ENCODE measurements at places on chromosomes 11 and 22.

GRCh38 chr11:827146-827896 is 398 bp upstream of the CRACR2B start:
- no peak for DNase-seq

DNA sequence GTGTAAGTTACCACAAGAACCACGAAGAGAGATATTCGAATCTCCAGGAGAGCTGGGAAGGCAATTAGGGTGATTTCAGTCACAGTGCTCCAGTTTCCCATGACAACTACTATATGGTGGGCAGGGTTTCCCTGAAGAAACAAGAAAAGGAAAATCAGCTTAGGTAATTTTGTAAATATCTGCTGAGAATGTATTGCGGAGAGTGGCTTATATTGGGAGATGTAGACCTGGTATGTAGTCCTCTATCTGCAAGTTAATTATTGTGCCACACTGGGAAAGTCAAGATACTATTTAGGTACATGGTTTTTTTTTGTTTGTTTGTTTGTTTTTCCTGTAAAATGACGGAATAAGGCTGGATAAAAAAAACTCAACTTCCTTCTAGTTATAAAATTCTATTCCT is at the start of gene OR6M1:
TSS of gene OR6M1 (minus strand) at position 101 of the 400 bp plus-strand sequence. CDS start at position 101, 0 bp downstream.
- no peak for DNase-seq

- DNase-seq, result no peak
These were observed 119.1 kb downstream of the RRM1 start for GRCh38 chr11:4213746-4214145.

DNA sequence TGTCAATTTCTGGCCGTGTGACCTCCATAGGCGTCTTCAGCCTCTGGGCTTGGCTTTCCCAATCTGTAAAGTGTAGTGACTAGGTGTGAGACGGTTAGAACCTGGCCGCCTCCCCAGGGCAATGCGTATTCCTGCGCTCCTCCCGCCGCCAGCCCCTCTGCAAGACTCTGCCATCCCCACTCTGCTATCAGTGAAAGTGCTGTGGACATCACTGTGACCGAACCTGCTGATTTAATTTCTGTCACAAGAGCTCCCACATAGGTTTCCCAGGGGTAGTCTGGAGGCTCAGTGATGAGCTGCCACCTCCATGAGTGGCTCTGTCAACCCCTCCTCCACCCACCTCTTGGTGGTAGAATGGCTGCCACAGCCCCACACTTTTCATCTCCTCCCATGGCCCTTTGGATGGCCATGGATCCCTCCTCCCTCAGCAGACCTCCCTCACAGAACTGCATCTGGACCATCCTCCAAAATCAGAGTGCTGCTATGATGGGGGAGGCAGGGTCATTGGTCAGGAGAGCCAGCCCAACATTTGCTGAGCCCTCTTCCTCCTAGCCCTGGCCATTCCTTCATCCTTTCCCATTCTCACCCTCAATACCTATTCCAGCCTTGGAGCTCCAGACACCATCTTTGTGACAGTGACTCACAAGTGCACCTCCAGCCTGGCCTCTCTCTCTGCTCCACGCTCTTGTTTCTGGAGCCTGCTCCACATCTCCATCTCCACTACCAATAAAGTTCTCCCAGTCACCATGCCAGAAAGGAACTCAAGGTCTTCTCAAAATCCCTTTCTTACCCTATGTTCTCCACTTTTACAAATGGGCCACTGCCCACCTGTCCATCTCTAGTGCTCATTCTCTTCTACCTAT is 1.5 kb upstream of the GSC2 start:
- no peak for DNase-seq

DNA sequence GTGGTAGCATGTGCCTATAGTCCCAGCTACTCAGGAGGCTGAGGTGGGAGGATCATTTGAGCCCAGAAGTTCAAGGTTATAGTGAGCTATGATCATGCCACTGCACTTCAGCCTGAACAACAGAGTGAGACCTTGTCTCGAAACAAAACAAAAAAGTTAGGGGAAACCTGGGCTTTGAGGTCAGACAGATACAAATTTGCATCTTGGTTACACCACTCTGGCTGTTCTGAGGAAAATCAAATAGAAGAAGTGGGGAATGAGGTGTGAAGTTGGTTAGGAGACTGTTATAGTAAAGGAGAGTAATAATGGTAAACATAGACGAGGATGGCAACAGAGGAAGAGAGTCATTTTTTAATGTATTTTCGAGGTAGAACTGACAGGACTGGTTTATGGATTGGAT is 62.6 kb downstream of the PPME1 start:
- DNase-seq, result no peak

GRCh38 chr11:66883016-66883965 is 26.4 kb downstream of the LRFN4 start:
- DNase-seq, result no peak

DNA sequence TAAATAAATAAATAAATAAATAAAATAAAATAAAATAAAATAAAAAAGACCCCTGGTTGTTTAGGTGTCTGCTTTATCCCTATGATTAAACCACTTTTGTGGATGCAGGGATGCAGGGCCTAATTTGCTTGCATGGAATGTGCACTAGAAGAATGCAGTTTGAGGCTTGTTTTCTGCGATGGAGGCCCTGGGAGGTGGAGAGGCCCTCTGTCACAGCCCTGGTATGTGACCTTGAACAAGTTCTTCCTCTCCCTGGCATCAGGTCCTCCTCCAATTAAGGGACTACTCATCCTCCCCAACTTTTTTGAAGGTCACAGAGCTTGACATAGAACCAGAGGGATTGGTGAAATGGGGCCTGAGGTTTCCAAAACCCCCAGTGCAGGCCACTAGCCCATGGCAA is 22.7 kb downstream of the KCNJ4 start:
- DNase-seq, result no peak

- no peak for DNase-seq
These were observed 366.7 kb upstream of the NARS2 start for GRCh38 chr11:78941226-78941851.

DNA sequence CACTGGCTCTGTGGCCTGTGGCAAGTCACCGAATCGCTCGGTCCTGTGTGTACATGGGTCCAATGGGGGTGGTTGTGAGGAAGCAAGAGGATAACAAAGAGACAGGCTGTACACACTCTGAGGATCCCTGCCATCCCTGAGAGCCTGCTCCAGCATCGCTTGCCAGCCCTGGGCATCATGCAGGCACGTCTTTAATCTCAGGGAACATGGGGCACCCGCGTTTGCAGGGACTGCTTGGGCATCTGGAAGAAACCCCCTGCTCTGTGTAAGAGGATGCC is 1.3 kb upstream of the C1QTNF5 start:
- DNase-seq, result no peak

DNA sequence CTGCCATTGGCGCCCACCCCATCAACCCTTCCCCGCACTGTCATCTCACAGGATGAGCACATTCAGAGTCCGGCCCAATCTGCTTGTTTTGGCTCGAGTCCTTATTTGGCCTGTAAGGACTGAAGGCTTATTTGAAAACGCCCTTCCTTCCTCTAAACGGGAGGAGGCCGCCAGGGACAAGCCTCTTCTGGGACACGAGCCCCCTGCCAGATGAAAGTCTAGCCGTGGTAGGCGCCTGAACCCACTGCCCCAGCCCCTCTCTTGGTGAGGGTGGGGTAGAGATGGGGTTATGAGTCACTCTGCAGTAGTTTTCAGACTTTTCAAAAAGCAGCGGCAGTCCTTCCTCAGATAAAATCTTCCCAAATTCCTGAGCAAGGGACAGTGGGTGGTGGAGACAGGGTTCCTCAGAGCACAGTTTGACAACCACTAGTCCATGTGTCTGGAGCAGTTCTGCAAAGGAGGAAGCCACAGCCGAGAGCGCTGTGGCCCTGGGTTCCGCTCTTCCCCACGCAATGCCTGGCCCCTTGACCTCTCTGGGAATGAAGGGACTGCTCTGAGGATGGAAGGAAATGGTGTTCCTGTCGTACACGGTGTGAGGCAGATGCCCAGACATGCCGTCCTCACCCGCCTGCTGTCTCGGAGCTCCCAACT is 57.0 kb downstream of the MYH9 start:
- no peak for DNase-seq

DNA sequence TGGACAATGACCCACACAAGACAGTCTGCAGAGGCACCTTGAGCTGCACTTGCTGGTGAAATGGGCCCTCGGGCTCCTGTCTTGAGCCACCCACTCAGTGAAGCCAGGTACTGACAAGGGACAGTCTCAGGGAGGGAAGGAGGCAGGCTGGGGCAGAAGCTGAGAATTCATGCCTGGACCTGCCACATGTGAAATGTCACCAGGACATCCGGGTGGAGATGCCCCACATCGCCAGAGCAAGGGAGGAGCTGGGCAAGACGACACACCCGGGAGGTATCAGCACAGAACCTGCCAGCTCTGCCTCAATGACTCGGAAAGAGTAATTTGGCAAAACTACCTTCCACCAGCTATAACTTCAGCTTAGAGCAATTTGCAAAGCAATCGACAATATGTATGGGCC is 23.5 kb downstream of the CPT1A start:
- DNase-seq, result no peak
